HCT116 (cell line): ENCODE measurements at places on chromosomes 4 and X.

DNA sequence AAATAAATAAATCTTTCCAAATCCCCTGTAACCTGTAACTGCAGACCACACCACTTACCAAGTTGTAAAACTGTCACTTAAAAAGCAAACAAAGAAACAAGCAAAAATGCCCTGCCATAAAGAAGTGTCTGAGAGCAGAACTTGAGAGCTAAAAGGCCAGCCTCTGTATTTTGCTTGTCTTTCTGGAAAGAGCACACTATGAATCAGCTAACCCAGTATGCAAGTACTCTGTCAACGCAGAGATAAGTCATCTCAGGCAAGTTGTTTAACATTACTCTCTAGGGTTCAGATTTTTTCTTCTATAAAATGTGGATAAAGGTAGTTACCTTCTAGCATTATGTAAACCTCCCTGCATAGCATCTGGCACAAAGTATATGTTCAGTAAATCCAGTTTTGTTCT lies 134.8 kb downstream of the HS3ST1 start:
- H3K36me3 ChIP-seq, result no peaks in the 10 kb centered on the region
- H3K4me1 ChIP-seq, result peaks cover 15% of the 10 kb centered on the region
- H3K4me3 ChIP-seq, result no peak overlapping the region

DNA sequence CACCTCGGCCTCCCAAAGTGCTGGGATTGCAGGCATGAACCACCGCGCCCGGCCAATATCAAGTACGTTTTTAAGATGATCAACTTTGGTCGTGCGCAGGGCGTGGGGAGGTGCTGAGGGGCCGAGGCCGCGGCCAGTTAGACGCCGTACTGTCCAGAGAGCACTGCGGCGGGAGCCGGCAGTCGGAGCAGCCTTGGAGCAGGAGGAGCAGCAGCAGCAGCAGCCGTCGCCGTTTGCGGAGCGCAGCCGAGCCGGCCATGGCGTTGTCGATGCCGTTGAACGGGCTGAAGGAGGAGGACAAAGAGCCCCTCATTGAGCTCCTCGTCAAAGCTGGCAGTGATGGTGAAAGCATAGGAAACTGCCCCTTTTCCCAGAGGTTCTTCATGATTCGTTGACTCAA lies 8.5 kb upstream of the USP9X start:
- no peak overlapping the region for H3K27ac ChIP-seq
- peaks cover 5% of the 10 kb centered on the region for H3K4me1 ChIP-seq
- H3K27me3 ChIP-seq, result no peaks in the 10 kb centered on the region

DNA sequence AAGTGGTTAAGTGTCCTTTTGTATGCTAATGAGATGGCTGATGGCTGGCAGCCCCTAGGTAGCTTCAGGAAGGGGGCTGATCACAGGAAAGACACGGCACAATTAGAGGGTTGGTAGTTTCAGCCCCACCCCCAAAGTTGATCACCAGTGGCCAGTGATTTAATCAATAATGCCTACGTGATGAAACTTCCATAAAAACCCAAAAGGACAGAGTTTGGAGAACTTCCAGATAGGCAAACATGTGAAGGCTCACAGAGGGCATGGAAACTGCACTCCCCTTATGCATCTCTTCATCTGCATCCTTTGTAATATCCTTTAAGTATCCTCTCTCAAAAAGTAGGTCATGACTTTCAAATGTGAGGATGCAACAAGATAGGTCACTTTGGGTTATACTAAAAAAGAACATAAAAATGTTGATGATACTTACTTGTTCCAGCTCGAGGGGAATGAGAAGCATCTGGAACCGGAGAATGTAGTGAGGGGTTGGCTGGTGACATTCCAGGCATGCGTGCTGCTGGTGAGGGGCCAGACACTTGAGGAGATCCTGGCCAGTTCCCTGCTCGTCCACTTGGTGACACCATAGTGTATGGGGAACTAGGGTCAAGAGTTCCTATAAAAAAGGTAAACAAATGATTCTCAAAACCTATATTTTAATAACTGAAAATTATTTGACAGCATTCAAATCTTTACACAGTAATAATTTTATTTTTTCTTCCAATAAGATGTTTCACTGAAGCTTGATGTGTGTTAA lies 16.7 kb upstream of the CXorf38 start:
- H3K27me3 ChIP-seq, result no peaks in the 10 kb centered on the region
- H3K36me3 ChIP-seq, result no peaks in the 10 kb centered on the region
- H3K4me3 ChIP-seq, result no peak overlapping the region
- no peak for DNase-seq

DNA sequence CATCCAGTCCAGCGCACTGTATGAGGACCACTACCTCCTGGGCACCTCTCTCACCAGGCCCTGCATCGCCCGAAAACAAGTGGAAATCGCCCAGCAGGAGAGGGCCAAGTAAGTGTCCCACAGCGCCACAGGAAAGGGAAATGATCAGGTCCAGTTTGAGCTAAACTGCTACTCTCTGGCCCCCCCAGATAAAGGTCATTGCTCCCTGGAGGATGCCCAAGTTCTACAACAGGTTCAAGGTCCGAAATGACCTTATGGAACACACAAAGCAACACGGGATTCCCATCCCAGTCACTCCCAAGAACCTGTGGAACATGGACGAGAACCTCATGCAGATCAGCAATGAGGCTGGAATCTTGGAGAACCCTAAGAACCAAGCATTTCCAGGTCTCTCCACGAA lies 104.1 kb downstream of the PLS3 start:
- H3K27ac ChIP-seq, result no peak overlapping the region
- H3K36me3 ChIP-seq, result no peaks in the 10 kb centered on the region
- no peak for DNase-seq
- no peak overlapping the region for H3K4me3 ChIP-seq
- H3K27me3 ChIP-seq, result no peaks in the 10 kb centered on the region
- no peaks in the 10 kb centered on the region for H3K4me1 ChIP-seq

- no peaks in the 10 kb centered on the region for H3K4me1 ChIP-seq
- no peak overlapping the region for H3K27ac ChIP-seq
- no peaks in the 10 kb centered on the region for H3K27me3 ChIP-seq
- DNase-seq, result no peak
Measured at GRCh38 chr4:829761-830600, 4.1 kb upstream of the CPLX1 start.
